Aorta (tissue), 5 donors: ENCODE measurements at places on chromosomes 7 and 10. TPM values are rescaled to one million over a fixed set of nuclear protein-coding genes. Genes with fewer than 3 reads are reported as not detected.

MYOF gene
- total RNA-seq = 242 TPM

CPA5 gene
- not detected for total RNA-seq

ANKRD22 gene
- total RNA-seq = 0.26 TPM

FAM180A gene
- total RNA-seq = 61.8 TPM

PMS2 gene
- 11.3 TPM for total RNA-seq

- DNase-seq = peak; percentile 14
Observed at GRCh38 chr10:615583-616152, 73.8 kb downstream of the DIP2C start.

GRCh38 chr10:100819424-100819823, 74.0 kb downstream of the PAX2 start:
- DNase-seq = no peak

GRCh38 chr10:109926825-109927224, 3.5 kb upstream of the XPNPEP1 start:
- DNase-seq = no peak

GRCh38 chr10:60803433-60803832, 25.2 kb downstream of the CDK1 start:
- DNase-seq = no peak

DNA sequence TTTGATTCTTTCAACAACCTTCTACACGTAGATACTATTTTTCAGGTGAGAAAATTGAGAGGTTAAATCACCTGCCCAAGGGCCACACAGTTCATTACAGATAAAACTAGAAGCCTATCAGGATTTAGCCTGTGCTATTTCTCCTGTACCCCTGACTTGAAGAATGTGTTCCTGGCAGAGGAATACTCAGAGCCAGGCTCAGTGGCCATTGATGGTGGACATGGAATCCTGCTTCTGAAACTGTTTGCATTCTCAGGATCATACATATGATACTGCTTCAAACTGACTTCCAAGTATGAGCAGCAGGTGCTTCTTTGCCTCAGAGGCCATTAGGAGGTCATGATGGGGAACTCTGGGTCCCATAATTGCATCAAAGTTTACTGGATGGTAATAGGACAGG, 348.6 kb downstream of the ADRA2A start:
- no peak for DNase-seq

GRCh38 chr10:76428551-76429367, 997.3 kb downstream of the LRMDA start:
- no peak for DNase-seq

DNA sequence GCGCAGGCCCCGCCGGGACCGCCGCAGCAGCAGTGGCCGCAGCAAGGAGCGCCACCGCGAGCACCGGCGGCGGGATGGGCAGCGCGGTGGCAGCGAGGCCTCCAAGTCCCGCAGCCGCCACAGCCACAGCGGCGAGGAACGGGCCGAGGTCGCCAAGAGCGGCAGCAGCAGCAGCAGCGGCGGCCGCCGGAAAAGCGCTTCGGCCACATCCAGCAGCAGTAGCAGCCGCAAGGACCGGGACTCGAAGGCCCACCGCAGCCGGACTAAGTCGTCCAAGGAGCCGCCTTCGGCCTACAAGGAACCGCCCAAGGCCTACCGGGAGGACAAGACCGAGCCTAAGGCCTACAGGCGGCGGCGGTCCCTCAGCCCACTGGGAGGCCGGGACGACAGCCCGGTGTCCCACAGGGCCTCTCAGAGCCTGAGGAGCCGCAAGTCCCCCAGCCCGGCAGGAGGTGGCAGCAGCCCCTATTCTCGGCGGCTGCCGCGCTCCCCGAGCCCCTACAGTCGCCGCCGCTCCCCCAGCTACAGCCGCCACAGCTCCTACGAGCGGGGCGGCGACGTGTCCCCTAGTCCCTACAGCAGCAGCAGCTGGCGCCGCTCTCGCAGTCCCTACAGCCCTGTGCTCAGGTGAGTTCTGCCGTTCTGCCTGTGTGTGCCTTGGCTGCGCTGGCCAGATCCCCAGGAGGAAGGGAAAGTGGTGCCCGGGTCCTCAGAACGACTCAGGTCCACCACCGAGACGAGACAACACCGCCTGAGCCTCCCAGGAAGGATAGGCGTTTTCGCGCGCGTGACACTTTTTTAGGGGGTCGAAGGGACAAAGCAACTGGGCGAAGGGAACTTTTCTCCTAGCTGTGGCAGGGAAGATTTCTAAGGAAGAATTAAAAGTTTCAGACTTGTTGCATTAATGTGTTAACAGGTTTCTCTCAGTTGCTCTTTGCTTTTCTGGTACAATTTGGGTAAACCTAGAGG, 1.5 kb downstream of the CDK13 start:
- peak; percentile 73 for DNase-seq

DNA sequence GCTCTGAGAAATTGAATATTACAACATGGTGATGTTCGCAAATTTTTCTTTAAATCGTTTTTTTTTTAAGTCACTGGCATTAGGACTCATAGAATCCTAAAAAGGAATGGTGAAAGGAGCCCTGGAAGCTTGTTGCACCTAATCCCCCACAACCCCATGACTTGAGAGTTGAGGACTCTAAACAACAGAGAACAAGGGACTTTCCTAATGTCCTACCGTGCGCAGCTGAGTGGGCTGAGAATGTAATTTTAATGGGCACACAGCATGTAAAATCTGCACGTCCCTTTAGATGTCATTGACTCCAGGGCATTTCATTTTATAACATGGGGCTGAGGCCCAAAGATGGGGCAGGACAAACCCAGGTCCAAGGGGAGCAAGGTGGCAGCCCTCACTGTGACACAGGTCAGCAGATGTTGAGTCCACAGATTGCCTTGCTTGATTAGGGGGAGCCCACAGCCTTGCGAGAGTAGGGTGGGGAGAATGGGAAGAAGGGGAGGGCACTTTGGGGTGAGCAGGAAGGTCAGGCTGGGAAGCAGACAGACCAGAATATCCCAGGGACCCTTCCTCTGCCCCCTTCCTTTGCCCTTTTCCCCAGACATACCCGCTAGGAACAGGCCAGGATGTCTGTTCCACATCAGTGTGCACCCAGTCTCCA, 208.4 kb upstream of the ZMIZ1 start:
- DNase-seq = no peak

- no peak for DNase-seq
Observed at GRCh38 chr7:83248000-83248399, 85.3 kb upstream of the PCLO start.

DNA sequence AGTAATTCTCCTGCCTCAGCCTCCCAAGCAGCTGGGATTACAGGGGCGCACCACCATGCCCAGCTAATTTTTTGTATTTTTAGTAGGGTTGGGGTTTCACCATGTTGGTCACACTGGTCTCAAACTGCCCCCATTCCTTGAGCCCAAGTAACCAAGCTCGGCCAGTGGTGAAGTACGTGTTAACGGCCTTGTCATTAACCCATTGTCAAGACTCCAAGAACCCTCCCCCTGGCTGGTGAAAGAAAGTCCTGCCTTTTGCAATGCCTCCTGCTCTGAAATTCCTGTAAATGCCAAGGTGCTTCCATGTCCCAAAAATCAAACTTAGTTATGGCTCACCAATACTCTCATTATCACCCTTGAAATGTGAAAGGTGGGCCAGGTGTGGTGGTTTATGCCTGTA, 18.8 kb upstream of the SEPHS1 start:
- DNase-seq = no peak

DNA sequence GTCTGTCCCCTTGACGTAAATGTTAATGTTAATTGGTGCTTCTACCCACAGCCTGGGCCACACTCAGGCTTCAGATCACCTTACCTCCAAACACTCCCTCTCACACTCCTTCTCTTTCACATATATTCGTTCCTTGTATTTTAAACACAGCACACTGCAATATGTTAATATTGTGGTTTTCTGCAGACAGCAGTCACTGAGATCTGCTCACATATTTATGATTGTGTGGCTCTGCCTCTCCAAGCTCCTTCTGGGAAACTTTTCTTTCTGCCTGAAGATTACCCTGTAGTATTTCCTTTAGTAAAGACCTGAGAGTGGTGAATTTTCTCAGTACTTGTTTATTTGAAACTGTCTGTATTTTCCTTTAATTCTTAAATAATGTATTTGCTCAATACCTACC, 104.7 kb downstream of the VWC2 start:
- DNase-seq = no peak

DNA sequence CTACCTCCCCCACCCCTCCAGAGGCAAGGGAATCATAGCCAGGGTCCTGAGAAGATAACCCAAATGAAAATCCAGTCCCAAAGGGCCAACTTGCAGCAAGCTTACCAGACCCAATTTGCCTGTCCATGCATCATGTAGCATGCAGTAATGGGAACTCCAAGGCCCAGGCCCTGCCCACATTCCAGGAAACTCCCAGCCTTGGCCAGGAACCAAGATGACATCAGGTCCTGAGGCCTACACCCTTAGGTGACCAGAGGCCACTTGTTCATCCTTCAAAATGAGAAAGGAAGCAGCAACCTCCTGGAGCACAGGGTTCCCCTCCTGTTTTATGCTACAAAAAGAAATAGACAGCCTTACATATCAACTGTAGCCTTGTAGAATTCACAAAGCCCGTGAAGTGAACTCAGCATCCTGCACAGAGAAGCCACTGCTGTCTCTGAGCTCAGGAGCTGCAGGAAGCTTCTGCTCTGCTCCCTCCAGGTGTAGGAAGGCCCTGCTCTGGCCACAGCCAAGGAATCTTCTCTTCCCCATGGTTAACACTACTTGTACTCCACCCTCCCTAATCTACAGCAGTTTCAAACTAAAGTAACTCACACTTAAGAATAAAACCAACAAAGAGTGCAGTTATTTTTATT, 30.3 kb upstream of the GRB10 start:
- DNase-seq = peak; percentile 84

- DNase-seq = no peak
Observed at GRCh38 chr7:110105840-110106239, 985.1 kb upstream of the LRRN3 start.

GRCh38 chr7:79520543-79520942, 67.1 kb upstream of the MAGI2 start:
- DNase-seq = no peak
